Fibroblast of gingiva (primary cell): ENCODE measurements at places on chromosomes 4 and X.

DNA sequence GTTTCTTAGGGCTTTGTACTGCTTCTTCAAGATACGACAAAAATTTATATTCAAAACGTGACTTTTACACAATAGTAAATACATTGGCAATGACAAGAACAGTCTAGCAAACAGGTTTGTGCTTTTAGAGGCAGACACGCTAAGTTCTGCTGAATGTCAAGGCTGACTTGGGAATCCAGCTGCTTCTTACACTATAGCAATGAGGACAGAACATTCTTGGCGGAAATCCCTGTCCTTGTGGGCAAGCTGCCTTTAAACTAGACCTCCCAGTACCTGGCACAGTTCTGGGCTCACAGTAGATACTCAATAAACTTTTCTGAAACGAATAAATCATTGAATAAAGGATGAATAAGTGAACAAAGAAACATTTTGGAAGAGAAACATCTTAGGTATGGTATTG, 148.2 kb downstream of the RASL11B start:
- DNase-seq, result peak; percentile 77

DNA sequence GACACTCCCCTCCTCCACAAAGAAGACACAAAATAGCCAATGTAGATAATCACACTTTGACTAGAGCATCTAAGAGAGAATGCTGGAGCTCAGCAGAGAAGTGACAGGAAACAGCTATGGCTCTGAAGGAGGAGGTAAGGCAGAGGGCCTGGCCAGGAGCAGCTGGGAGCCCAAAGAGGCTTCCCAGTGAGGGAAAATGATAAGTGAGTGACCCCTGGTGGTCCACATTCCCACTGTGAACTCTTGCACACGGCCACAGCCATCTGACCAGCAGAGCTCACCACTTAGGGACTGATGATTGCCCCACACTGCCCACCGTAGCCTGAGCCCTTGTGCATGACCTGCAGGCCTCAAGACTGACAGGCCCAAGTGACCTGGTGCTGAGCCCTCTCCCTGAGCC, 162.7 kb upstream of the GALNTL6 start:
- no peak for DNase-seq

GRCh38 chrX:104972737-104973136, 247.8 kb downstream of the TEX13A start:
- DNase-seq, result no peak

DNA sequence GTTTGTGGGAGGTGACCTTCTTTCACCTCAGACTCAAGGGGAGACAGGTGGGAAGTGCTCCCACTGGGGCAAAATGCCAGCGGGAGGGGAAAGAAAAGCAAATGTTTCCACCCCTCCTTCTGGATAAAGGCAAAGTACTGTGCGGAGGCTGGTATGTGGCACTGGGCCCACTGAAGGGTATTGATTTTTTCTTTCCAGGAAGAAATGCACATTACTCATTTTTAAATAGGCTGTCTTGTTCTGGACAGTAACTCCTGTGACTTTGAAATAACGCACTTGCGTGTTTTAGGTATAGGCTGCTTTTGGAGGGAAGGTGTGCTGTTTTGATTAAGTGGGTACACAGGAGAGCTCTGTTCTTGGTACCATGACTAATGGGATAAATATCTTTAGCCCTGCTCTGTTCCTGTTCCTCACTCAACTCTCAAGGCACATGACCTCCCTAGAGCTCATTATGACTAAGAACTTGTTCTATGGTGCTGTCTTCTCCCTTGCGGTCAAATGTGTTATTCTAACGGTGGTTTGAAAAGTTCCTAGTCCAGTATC, 40.7 kb upstream of the MBTPS2 start:
- DNase-seq, result peak; percentile 14

DNA sequence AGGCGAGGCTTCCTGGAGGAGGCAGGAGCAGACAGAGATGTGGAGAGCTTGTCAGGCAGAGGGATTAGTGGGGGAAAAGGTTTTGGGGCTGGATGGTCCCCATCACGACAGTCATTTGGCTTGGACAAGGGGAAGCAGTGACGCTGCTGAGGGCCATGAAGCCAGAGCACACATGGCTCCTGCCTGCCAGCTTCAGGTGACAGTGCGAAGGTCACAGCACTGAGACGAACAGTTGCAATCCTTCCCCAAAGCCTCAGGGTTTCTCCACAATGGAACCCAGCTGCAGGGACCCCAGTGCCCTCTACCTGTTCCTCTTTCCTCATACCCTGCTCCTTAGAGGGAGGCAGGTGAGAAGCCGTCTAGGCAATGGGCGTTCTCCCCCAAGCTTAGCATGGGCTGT, 110.3 kb downstream of the DRD5 start:
- no peak for DNase-seq

DNA sequence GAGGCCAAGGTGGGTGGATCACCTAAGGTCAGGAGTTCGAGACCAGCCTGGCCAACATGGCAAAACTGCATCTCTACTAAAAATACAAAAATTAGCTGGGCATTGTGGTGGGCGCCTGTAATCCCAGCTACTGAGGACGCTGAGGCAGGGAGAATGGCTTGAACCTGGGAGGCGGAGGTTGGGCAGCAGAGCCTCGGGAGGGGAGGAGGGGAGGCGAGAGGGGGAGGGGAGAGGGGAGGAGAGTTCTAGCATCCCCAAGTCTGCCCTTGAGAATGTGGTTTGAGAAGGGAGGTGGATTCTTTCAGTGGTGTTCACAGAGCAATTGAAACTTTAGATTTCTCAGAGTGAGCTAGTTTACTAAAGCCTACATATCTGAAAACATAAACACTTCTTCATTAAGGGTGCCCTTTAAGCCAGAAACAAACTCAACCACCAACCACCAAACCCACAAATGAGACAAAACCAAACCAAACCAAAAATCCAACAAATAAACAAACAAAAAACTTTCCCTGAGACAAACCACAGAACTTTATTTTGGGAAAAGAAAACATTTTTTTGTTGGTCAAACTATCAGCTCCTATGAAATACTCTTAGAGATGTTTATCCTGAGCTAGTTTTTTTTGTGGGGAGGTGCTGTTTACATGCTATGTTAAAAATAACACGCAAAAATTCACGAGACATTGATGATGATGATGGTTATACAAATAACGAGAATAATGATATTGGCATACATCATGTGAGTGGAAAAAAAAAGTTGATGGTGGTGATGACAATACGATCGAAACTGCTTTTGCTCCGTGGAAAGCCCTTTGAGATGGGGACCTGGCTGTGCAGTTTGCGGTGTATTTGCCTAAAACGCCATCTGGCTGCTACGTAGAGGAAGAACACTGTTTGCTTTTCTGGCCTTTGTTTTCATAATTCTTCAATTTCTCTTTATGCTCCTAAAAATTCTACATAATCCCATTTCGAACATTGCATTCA, 98.2 kb upstream of the PRKX start:
- DNase-seq, result peak; percentile 42

DNA sequence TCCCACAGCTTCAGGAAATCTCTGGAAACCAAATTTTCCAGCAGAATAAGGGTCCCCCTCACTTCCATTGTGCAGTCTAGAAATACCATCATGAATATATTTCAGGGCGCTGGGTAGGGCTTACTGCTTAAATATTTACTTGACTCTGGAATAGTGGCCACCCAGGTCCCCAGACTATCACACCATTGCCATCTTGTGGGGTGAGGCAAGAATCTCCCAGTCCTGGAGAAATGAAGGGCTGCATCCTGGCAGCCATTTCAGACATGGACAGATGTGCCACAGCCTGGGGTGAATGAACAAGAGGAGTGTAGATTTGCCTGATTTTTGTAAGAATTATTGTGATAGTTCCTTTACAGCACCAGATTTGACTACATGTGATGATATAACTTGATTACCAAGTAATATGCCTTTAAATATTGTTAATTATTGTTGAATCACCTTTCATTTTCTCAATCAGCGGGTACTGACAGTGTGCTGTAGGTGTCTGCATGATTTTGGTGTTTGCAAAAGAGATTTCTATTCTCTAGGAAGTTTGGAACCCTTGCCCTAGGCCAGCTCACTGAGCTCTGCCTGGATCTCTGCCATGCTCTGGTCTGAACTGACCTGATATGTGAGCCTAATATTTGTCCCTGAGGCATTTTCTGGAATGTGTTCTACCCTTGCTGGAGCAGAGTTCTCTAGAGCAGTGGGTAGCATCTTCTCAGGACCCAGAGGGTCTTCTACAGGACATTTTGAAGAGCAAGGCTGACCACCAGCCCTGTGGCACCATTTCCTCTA, 183.4 kb downstream of the KIT start:
- no peak for DNase-seq

GRCh38 chr4:143127621-143128020, 57.1 kb upstream of the USP38 start:
- no peak for DNase-seq

DNA sequence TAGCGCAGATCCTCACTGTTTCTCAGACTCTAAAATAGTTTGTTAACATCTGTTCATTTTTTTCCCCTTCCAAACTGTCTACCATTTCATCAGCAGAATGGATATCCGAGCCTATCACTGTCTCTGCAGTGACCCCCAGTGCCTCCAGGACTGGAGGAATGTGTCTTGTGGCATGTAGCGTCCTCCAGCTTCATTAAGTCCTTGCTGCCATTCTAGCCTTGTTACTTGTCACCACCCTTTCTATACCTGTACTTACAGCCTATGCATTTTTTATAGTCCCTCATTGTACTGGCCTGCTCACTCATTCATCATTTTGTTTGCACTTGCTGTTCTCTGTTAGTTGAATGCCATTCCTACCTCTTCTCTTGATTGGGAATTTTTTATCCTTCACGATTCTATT, 179.1 kb downstream of the BMPR1B start:
- DNase-seq, result no peak

GRCh38 chrX:55702671-55703070, 14.9 kb upstream of the RRAGB start:
- no peak for DNase-seq

- no peak for DNase-seq
Measured at GRCh38 chr4:59925290-59925689, 1274.8 kb upstream of the ADGRL3 start.

DNA sequence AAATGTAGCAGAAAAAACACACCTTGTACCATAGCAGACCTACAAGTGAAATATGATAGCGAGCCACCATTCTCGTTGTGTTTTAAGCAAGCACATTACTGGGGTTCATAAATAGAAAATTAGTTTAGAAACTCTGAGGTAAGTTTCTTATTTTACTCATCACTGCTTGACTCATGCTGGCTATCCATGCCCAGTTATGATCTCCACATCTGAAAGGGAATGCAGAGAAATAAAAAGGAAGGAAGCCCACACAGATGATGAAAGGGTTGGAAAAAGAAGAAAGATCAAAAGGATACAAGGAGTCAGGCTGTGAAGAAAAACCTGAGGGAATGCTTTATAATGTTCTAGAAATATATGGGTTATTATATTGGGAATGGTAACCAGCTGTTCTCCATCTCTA, 54.5 kb downstream of the CAMK2D start:
- peak; percentile 33 for DNase-seq

- DNase-seq, result no peak
Measured at GRCh38 chr4:186475202-186475601, 80.2 kb downstream of the MTNR1A start.

- DNase-seq, result no peak
Measured at GRCh38 chr4:152468408-152468807, 67.5 kb downstream of the FBXW7 start.

DNA sequence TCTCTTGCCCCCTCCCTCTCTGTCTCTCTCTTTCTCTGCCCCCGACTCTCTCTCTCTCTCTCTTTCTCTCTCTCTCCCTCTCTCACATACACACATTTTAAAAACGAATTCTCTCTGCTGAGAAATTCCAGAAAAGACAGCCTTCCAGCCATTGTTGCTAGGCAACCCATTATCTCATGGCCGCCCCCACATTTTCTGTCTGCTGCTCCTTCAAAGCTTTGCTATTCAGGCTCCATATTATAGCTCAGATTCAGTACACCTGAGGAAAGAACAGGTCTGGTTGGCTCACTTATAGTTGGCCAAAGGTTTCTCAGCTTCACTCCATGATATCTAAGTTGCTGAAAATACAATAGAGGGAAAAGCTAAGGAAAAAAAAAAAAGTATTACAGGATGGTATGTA, 174.4 kb upstream of the RADX start:
- DNase-seq, result no peak

GRCh38 chr4:137660211-137660610, 127.9 kb upstream of the PCDH18 start:
- peak; percentile 76 for DNase-seq

GRCh38 chr4:128670513-128670912, 139.0 kb upstream of the JADE1 start:
- no peak for DNase-seq

- no peak for DNase-seq
Measured at GRCh38 chrX:101029665-101030064, 22.2 kb downstream of the TRMT2B start.

DNA sequence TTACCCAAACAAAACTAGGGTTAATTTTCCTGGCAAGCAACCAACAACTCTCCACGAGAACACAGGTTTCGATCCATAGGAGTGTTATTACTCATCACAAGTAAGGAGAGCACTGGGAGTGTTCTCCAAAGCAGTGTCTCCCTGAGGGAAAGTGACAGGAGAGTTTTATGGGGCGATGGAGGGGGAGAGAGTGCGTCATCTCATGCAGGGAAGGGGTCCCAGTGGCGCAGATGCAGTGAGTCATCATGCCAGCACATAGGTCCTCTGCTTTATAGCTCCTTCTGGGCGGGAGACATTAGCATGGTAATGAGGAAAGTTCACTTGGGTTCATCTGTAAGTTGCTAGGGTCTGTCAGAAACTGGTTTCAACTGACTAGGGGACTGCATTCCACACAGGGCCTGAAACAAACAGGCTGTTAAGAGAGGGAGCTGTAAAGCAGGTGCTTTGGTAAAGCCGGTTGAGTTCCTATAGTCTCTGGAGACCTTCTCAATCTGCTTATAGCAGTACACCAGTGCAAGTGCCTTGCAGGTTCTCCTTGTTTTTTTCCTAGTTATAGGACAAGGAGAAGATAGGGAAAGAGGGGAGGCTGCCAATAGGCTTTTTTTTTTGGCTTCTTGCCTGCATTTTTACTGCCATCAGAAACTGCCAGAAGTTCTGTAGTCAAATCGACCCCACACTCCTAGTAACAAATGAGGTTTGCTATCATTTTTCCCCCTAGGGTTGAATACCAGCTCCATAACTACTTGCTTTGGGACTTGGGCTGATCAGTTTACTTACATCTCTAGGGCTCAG, 12.8 kb upstream of the BOD1L1 start:
- DNase-seq, result peak; percentile 16

GRCh38 chrX:1389993-1390285, 2.0 kb downstream of the SLC25A6 start:
- no peak for DNase-seq

- DNase-seq, result no peak
Measured at GRCh38 chrX:38166478-38167083, 54.1 kb downstream of the SRPX start.

GRCh38 chrX:134443020-134443419, 16.9 kb upstream of the HPRT1 start:
- no peak for DNase-seq

- no peak for DNase-seq
Measured at GRCh38 chr4:11503166-11503565, 74.5 kb upstream of the HS3ST1 start.

DNA sequence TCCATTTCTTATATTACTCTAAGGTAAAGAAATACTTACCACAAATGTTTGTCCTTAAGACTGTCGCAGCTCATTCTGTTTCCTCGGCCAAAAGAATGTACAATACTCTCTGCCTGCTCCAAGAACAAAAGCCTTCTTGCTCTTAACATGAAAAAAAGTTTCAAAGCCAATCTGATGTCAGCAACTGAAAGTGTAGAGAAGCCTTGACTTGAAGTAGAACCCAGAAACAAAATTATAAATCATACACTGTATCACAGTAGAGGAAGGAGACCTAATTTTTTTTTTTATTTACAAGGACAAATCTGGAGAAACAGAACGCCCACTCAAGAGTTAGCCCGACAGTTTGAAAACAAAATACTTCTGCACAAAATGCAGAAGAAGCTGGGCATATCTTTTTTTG, at the start of gene MCF2:
TSS of gene MCF2 (minus strand) at position 101 of the 400 bp plus-strand sequence. CDS start 56,423 bp downstream, outside the sequence.
- no peak for DNase-seq
